ENCODE measurements at places on chromosomes 1 and 21.

- DNase-seq, result no peak
Observed at GRCh38 chr1:202230061-202230938, 36.7 kb downstream of the LGR6 start.

DNA sequence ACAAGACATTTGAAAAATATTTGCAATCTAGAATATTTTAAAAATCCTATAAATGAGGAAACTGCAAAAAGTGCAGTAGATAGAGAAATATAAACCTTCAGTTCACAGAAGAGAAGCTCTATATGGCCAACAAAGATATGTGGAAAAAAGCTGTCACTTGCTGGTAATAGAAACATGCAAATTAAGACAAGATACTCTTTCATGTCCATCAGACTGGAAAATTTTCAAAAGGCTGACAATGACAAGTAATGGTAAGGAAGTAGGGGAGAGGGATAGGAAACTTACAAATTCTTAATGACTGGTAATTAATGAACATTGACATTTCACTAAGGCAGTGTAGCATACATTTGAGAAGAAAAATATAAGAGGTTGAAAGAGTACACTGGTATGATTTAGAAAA, 147.9 kb downstream of the MRPL39 start:
- no peak for DNase-seq

DNA sequence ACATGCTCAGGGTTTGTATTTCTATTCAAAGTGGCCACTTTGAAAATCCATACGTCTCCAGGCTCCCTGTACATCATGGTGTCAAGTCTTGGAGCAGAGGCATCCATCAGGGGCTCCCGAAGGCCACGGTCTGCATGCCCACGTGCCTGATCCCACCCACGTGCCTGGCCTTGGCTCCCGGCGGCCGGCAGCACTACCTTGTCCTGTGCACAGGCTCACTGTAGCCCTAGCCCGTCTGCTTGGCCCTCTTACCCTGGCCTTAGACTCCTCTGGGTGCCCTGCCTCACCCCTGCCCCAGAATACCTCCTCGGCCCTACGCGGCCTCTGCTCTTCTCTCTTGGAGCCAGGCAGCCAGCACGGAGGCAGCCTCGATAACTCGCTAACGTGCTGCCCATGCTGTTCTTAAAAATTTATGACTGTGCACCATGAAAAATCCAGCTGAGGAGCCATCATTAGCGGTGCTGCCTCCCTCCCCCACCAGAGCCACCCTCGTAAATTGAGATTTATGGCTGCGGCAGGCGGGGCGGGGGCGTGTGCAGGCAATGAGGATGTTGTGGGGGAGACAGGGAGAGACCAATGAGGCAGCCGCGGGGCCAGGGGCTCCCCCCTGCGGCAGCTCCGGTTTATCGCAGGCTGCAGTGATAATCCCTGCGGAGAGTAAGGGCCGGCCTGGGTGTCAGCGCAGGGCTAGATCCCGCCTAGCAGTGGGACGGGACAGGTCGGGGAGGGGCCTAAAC, 24.6 kb downstream of the DMAP1 start:
- peak; percentile 39 for DNase-seq

DNA sequence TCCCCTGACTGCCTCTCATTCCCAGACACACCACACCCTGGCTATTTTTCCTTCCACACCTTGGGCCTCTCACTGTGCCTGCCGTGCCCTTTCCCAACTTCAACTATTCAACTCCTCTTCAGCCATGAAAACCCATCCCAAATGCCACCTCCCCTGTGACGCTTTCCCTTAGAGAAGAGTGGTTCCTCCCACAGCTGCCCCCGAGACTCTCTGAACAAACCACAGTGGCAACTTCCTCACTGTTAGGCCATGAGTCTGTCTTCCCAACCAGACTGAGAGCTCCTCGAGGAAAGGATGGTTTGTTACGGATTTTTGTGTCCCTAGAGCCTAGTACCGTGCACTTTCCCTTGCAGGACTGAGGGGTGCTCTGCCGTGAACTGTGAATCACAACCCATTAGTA, 59.2 kb downstream of the LRRN2 start:
- no peak for DNase-seq

- no peak for DNase-seq
Observed at GRCh38 chr1:43512133-43512532, 18.6 kb upstream of the PTPRF start.

DNA sequence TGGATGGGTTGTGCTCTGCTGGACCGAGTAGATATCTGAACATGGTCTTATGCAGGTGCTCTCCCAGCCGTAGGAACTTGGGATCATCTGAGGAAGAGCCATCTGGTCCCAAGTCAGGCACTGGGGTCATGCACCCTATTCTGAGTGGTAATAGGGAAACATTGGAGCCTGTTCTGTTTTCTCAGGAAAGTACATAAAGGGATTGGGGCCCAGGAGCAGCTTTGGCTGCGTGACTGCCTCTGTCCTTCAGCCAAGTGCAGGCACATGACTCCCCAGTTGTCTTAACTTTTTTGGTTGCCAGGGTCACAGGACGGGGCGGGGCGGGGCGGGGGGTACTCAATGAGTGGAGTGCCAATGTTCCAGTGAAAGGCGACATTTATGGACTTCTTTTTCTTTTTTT, 11.5 kb downstream of the PFKFB2 start:
- no peak for DNase-seq

GRCh38 chr1:91057784-91058183, 35.9 kb upstream of the ZNF644 start:
- no peak for DNase-seq

GRCh38 chr1:100320311-100321099, 31.8 kb upstream of the CDC14A start:
- no peak for DNase-seq

DNA sequence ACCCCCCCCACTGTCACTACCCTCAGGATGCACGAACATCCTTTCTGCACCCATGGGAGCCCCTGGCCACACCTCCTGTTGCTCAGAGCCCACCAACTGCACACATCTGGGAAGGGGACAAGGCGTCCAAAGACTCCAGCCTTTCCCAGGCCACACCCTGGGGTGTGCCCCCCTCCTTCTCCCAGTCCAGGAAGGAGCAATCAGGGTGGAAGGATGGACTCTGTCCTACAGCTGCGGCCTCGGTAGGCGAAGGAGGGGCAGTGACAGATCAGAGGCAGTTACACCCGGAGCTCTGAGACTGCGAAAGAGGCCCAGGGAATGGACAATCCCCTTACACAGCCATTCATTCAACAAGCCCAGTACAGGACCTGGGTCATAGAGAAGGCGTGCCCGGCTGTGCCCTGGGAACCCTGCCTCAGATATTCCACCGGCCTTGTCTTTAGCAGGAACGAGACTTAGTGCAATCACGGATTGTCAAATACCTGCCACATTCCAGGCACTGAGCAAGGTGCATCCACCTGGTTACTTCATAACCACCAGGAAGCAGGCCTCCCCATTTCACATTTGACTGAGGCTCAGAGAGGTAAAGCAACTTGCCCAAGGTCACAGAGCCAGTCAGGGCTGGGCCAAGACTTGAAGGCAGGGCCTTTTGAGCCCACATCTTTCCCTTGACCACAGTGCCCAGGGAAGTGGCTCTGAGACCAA, 9.4 kb downstream of the HSPG2 start:
- no peak for DNase-seq

GRCh38 chr1:179929955-179930798, 24.4 kb upstream of the CEP350 start:
- no peak for DNase-seq

DNA sequence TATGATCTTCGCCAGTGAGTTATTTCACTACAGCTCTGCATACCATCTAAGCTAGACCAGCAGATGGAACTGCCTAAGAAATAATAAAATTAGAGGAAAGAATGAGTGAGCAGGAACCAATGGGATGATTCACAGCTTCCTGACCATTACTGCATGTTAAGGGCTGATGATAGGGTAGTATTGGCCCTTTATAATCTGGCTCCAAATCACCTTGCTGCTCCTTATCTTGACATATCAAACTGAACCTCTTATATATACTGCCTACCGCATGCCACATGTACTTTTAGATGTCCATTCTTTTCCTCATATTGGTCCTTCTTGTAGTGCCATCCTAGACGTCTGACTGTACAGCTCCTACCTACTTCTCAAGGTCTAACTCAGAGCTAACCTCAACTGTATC, 524.4 kb downstream of the DPYD start:
- no peak for DNase-seq

DNA sequence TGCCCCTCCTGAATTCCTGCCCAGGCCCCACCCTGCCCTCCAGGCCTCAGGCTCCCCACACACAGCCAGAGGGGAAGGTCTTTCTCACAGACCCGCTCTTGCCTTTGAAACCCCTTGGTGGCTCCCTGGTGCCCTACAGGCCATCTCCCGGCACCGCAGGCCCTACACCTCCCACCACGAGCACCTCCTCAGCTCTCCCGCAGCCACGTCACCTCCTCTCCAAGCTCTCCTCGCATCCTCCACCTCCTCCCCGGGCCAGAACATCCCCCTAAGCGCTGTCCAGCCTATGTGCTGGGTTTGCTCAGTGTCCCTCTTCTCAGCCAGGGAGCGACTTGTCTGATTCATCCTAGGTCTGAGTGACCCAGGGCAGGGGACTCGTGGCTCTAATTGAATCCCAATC, 66.4 kb downstream of the DMRTB1 start:
- no peak for DNase-seq

DNA sequence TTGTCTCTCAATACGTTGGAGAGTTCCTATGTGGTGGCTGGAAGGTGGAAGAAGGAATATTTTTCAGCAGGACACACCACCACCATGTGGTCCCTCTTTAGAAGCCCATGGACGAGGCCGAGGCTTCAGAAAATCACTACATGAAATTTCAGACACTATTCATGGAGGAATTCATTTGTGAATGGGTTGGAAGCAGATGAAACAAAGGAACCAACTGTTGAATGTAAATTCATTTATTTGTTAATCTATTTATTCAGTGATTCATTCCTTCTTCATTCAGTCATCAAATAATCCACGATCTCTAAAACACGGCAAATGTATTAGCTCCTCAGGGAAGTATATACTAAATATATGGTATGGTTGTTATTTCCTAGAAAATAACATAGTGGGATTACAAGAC, 12.2 kb downstream of the SLC35F3 start:
- DNase-seq, result no peak

DNA sequence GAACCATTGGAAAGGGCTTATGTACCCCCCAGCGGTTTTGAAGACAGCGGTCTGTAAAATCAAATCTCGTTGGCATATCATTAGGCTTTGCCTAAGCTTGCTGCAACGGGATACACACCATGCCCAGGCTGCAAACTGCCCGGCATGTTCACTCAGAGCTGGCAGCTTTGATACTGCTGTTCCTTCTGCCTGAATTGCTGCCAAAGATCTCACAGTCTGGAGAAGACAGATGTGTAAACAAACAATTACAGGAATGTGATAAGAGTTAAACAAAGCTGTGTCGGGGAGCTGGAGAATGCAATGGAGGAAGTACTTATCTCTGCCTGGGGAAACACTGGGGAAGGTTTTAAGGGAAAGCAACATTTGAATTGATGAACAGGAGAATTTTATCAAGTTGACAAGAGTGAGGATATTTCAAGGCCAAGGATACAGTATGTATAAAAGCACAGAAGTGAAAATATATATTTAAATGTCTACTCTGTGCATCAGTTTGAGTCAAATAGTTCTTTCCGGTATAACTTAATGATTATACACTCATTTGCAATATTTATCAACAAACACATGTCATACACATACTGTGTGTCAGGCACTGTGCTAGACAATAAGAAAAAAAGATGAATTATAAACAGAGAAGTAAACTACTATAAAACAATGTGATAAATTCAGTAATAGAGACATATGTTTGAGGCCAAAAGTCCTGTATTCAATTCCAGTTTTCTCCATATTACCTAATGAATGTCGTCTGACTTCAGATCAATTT, 29.9 kb downstream of the CHML start:
- DNase-seq, result no peak

- DNase-seq, result no peak
Observed at GRCh38 chr1:200248541-200248940, 161.3 kb downstream of the ZNF281 start.

- no peak for DNase-seq
Observed at GRCh38 chr21:46195595-46196195, 11.4 kb upstream of the SPATC1L start.

GRCh38 chr1:211329764-211330201, 3.1 kb downstream of the TRAF5 start:
- DNase-seq, result no peak
